Stimulated activated CD8-positive, alpha-beta memory T cell treated with anti-CD3 and anti-CD28 coated beads, Interleukin-15, amount 100 ng/mL, for 48 hours (primary cell): ENCODE measurements at places on chromosomes 12 and 14.

DNA sequence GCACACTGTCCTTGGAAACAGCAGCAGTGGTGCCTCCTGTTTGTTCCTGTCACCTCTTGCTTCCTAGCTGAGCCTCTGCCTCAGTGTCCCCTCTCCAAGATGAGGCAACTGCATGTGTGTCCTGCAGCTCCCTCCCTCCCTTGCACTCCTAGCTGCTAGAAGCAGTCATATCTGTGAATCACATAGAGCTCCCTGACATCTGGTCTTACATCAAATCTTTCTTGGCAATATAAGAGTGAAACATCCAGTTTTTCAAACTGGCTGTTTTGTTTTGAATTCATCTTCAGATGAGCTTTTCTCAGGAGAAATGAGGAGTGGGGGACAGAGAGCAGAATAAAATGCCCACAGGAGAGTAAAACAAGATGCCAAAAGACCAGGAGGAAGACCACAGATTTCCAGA lies 103.7 kb downstream of the VCPKMT start:
- DNase-seq, result no peak

GRCh38 chr14:55190906-55191202 lies 531 bp downstream of the DLGAP5 start:
- DNase-seq, result no peak

GRCh38 chr14:35398071-35398584 lies 6.4 kb downstream of the NFKBIA start:
- no peak for DNase-seq

DNA sequence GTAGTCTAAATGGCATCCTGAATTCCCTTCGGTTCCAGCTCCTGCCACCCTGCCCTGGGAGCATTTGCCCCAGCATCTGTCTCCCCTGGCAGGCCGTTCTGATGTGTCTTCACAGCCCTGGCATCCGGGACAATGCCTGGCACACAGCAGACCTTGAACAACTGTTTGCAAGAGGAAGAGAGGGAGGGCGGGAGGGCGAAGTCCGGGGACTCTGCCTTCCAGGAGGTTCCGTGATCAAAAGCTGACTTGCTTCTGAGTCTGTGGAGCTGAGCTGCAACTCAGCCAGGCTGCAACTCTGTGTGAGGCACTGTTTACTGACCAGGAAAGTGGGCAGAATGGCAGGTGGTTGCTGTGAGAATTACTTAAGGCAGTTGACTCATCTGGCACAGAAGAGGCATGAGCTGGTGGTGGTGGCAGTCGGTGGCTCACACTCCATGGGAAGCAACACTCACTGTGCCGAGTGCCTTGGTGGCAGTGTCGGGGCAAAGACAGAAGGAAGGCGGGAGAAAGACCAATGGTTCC lies 61.1 kb upstream of the DLK1 start:
- DNase-seq, result no peak

GRCh38 chr14:57290751-57291150 lies 22.0 kb downstream of the AP5M1 start:
- DNase-seq, result no peak

GRCh38 chr12:117587631-117588287 lies 226.3 kb upstream of the NOS1 start:
- peak; percentile 9 for DNase-seq

DNA sequence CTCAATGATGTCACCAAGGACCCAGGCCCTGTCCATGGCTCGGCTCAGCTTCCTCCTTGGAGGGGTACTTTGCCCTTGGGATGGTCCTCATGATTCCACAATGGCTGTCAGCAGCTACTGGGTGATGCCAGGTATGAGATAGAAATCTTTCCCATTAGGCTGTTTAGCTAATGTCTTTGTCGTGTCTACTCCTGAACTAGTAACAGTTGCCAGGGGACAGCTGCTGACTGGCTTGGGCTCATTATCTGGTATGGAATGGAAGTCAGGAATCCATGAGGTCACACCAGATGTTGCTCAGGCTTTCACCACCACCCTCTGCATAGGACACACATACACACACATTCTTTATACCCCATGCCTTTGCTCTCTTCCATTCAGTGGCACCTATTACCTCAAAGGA lies 9.2 kb downstream of the PRPH start:
- no peak for DNase-seq

- DNase-seq, result no peak
These were observed 134.9 kb upstream of the FOXN3 start for GRCh38 chr14:89551955-89552354.

GRCh38 chr12:22709292-22709691 lies 84.3 kb downstream of the ETNK1 start:
- no peak for DNase-seq

- DNase-seq, result peak; percentile 89
These were observed 100.9 kb downstream of the NCOR2 start for GRCh38 chr12:124466216-124467128.

- no peak for DNase-seq
These were observed 8.7 kb downstream of the DRAM1 start for GRCh38 chr12:101885912-101886561.

- DNase-seq, result no peak
These were observed 27.5 kb downstream of the AMN start for GRCh38 chr14:102949801-102950451.

DNA sequence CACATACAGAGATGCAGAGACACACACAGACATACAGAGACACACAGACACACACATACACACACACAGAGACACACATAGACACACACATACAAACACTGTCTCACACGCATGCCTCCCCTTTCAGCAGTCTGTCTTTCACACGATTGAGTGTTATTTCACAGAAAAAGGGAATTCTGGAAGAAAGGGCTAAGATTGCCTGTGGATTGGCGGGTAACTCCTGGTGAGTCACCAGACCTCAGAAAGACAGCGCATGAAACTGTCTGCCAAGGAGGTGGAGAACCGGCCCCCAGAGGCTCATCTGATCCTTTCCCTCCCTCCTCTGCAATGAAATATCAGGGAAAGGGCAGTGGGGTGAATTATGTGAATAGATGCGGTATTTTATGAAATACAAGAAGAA lies 127.2 kb upstream of the GSC start:
- no peak for DNase-seq

GRCh38 chr12:99427104-99427503 lies 220.4 kb upstream of the GARIN6 start:
- DNase-seq, result no peak

DNA sequence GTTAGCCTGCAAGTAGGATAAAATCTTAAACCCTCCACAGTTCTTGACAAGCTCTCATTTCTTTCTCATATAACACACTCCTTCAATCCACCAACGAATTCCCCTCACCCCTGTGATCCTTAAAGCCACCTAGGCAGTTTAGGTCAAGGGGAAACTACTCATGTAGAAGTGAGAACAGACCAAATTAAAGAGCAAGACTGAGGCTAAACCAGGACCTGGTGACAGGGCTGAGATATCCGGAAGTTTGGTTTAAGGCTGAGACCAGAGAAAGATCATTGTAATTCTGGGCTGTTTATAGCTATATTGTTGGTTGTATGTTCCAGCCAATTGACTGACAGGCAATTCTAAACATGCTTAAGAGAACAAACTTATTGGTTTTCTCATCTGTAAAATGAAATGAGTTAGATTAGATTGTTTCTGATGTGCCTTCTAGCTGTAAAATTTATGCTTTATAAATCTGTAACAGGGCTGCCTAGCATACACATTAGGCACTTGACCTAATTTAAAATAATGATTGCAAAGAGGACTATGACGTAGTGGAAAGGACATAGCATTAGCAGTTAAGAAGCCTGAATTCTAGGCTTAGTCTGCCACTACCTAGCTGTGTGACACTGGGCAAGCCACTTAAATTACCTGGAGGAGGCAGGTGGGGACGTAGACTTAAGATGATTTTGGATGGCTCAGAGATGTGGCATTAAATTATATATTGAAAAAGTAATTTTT lies 53.9 kb upstream of the PTGR2 start:
- DNase-seq, result no peak

DNA sequence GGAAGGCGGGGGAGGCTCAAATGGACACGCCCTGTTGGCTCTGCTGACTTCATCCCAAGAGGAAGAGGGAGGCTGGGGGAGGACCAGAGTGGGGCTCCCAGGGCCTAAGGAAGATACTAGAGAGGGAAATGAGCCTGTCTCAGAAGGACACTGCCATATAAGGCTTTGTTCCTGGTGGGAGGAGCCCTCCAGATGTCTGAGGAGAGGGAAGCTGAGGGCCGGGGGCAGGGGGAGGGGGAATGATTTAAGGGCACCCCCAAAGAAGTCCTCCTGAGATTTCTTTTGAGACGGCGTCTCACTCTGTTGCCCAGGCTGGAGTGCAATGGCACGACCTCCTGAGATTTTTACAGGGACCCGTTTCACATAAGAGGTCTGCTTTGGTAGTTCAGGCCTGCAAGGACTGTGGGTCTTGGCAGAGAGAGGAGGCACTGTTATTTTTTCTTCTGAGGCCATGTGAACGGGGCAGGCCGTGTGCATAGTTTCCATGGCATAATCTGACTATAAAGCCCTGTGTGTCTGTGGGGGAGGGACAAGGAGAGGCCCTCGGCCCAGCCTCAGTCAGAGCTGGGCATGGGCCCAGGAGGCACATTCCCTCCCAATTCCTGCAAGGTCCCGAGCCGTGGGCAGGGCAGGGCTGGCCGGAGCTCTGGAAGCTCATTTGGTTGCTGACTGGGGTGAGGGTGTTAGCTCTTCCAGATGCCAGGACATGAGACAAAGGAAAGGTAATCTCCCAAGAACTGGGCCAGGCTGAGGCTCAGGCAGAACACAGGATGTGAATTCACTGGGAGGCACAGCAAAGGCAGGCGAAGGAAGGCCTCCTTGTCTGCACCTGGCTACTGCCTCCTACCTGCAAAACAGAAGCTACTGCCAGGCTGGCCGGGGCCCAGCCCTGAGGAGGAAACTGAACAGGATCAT lies 22.2 kb upstream of the PLEKHG3 start:
- no peak for DNase-seq

GRCh38 chr12:25797949-25798348 lies 160.5 kb upstream of the RASSF8 start:
- no peak for DNase-seq

DNA sequence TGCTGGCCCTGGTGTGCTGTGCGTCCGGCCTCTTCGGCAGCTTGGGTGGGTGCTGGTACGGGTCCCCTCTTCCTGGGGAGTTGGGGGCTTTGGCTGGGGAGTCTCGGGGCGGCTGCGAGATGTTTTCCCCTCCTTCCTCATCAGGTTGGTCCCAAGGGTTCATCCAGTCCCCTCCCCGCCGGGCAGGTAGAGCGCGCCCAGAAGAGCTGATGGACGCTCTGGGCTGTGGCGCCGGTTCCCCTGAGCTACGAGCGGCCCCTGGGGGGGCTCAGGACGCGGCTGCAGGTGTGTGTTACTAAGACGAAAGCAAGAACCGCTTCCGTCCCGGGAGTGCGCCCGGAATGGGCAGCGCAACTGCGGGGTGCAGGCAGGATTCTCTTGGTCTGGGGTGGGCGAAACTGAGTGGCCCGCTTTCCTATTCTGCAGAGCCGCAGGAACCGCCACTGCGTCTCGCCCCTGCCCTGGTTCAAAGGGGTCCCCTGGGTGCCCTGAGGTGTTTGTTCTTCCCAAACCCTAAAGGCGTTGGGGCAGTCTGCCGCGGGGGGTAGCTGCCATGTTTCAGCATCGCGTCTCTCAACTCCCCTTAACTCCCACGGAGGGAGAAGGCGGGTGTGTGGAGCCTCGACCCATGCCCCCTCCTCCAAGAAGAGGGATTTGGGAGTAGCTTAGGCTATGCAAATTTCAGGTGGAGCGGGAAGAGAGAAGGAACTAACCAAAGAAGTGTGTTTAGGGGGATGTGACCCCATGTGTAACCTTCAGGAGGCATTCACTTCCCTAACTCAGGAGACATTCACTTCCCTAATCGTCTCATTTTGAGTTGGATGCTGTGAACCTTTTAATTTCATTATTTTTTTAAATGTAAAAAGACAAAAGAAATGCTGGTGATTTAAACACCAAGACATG lies 1.2 kb downstream of the SLC24A4 start:
- DNase-seq, result no peak

GRCh38 chr12:106147956-106148355 lies 9.2 kb upstream of the NUAK1 start:
- DNase-seq, result no peak

GRCh38 chr14:68780358-68781160 lies 12.3 kb downstream of the ZFP36L1 start:
- DNase-seq, result no peak

DNA sequence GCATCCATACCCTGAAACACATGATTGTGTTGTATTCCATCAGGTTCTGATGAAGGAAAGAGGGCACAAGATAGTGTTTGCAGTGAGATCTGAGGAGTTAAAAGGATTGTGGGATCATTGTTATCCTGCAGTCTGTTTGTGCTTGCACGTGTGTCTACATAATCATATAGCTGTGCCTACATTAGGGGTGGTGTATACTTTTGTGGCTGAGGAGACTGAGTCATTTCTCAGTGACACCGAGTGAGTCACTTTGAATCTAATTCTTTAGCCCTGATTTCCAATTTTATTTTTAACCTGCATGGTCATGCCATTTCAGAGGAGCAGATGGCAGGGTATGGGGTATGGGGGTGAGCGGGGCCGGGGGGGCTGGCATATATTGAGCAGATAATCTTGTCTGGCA lies 133.2 kb downstream of the ANO4 start:
- no peak for DNase-seq

DNA sequence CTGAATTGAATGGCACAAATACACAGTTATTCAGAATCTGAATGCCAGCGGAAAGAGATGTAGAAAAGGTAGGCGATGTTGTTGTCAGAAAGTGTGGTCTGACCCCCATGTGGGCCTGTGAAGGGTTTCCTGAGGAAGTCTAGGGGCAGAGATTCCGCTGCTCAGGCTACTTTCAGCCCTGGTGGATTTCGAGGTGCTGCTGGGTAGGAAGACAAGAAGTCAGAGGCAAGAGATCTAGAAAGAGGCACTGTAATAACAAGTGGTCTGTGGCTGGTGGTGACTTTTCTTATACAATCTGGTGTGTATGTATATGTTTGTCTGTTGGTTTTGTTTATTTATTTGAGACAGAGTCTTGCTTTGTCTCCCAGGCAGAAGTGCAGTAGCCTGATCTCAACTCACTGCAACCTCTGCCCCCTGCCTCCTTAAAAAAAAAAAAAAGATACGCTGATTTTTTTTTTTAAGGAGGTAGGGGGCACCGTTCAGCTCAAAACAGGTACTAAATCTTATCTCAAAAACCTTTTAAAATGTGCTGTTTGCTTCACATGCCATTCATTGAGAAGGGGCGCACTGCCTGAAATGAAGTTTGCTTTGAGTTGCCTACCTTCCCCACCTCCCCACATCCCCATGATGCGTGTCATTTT lies 27.1 kb upstream of the MANSC4 start:
- peak; percentile 18 for DNase-seq

DNA sequence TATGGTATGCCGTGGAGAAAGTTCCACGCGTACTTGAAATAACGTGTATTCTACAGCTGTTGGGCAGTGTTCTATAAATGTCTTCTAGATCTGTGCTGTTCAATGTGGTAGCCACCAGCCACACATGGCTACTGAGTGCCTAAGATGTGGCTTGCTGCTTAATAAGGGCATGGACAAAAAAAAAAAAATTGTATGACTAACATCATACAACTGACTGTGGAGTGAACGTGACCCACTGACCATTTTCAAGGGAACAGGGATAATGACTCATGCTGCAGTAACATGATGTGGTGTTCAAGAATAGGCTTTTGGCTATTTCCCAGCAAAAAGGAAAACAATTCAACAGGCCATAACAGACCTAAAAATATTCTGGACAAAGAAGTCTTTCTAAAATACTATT lies 13.0 kb downstream of the ATG14 start:
- no peak for DNase-seq

GRCh38 chr14:79721399-79722084 lies 489.8 kb downstream of the DIO2 start:
- DNase-seq, result no peak
